Germinal center (tissue), 1 donor: ENCODE measurements at places on chromosomes 3 and 15.

DNA sequence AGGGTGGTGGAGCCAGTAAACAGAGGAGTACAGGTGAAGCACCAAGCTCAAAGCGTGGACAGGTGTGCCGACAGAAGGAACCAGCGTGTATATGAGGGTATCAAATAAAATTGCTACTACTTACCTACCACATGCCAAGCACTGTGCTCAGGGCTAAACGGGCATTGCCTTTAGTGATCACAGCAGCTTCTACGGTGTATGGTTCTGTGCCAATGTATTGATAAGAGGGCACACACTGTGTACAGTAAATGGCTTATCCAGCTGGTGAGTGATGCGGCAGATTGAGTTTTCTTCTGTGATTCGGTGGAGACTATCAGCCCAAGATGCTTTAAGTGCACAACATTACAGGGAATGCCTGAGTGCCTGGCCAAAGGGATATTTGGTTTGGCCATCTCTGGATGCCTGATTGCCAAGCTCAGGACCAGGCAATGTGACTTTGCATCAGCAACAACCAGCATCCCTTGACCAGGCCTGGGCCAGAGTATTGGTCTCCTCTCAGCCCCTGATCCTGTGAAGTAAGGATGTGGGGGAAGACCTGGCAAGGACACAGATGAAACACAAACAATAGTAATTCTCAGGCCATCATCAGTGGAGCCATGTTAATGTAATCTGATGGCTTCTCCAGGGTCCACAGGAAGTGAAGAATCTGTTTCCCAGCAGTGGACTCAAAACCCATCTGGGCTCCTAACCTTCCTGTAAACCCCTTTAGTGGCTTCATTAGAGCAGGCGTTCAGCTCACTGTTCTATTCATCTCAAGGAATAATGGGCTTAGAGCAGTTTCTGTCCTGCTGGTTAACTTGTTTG is 14.1 kb downstream of the STARD5 start:
- DNase-seq, result no peak

DNA sequence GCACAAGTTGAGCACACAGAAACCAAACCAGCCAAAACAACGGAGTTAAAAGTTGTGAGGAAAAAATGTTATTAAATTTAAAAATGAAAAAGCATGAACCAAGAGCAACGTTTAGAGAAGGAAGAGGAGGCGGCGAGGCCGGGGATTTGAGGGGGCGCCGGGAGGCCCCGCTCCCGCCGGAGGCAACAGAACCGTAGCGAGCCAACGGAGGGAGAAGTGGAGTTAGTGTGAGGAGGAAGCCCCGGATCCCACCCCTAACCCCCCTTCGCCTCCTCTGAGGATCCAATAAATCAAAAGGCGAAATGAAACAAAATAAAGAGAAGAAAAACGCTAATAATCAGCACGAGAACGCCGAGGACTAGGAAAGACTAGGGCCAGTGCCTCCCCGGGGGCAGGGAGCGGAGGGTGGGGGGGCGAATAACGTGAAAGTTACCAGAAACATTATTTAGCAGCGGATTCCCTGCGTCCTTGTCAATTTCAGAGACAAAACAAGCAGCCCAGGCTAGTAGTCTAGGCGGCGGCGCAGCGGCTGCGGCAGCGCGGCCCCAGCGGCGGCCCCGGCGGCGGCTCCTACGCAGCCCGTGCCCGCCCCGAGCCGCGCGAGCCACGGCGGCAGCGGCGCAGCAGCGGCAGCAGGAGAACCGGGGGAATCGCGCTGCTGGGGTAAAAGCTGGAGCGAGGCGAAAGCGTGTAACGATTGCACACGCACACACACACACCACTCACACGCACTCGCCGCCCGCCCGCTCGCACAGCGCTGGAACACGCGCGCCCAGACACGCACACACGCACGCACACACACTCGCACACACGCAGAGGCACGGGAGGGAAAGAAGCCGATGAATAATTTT is 1.7 kb downstream of the MEIS2 start:
- DNase-seq, result peak; percentile 58

DNA sequence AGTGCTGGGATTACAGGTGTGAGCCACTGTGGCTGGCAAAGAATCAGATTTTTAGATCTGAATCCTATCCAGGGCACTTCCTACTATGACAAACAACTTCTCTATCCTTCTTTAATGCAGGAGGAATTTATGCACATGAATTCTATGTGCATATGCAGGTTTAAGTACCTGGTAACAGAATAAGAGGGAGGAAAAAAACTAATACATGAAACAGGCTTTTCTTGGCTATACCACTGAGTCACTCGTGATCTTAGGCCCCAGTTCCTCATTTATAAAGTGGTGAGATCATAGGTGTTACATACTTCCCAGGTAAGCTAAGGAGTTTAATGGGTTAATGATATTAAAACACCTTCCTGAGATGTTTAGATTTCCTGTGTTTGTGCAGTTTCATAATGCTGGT is 108.2 kb downstream of the TP63 start:
- DNase-seq, result no peak

- peak; percentile 92 for DNase-seq
Observed at GRCh38 chr3:42880601-42881451, 5.1 kb upstream of the CYP8B1 start.

DNA sequence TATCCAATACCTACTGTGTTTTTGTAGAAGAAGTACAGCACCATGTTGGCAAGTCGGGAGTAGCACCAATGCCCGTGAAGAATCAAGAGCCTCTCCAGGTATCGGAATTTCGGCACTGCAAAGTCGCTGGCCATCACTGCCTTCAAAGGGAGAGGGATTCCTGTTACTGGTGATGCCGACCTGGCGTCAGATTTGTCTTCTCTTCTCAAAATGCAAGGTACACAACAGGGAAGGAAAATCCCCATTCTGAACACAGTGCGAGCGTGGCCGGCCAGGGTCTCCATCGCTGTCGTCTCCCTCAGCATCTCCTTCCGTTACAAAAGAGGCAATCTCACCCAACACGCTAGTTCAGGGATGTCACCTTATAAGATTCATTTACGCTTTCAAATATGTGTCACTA is 175.4 kb downstream of the ATP10A start:
- DNase-seq, result no peak

DNA sequence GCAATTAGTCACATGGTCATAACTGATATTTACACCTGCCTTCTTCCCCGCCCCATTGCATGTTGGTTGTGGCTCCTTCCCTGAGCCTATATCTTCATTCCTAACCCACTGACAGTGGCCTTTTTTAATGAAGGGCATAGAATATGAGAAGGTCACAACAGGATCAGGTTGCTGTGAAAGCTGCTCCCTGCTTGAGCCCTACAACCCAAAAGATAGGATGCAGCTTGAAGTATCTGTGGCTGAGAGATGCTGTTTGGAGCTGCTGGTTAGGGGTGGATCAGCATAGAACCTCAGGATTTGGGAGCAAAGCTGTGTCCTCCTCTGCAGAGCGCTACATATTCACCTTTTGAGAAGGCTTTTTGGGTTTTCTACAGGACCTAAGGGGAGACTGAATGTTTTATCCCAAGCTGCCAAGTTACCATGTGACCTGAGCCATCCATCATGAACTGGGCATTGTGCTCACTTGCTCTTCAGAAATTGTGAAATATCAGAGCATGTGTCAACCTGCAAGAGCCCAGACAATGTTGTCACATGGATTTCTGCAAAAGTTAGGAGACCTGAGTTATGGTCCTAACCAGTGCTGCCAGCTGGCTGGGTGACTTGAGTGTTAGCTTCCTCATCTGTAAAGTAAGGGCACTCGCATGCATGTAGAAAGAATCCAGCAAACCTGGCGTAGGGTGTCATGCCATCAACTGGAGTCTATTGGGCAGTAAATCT is 49.8 kb upstream of the ARL8B start:
- DNase-seq, result no peak

DNA sequence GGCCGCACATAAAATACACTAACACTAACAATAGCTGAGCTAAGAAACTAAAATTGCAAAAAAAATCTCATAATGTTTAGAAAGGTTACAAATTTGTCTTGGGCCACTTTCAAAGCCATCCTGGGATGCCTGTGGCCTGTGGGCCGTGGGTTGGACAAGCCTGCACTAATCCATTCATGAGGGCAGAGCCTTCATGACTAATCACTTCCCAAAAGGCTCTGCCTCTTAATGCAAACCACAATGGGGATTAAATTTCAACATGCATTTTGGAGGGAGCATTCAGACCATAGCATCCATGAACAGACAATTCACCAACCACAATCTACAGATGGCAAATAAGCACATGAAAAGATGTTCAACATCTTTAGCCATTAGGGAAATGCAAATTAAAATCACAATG is 128.2 kb downstream of the SUCLG2 start:
- DNase-seq, result no peak

- DNase-seq, result no peak
Observed at GRCh38 chr15:69522361-69522760, 69.7 kb downstream of the RPLP1 start.

- no peak for DNase-seq
Observed at GRCh38 chr15:95470997-95471689, 859.4 kb upstream of the NR2F2 start.

DNA sequence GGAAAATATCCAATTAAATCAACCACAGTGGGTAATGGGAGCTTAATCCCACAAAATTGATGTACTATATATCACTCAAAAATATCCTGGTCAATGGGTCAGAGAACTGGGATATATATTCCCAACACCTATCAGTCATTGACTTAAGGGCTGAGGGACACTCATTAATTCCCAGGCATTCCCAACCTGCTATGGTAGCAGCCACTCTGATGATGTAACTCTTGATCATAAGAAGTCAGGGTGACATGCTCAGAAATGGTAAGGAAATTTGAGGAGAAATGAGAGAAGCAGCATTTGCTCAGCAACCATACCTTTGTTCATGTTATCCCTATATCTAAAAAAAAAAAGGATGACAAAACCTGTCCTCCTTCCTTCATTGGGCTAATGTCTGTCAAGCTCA is 3.1 kb upstream of the PLOD2 start:
- no peak for DNase-seq

GRCh38 chr3:128922804-128923459 is 43.5 kb downstream of the ACAD9 start:
- no peak for DNase-seq

- DNase-seq, result no peak
Observed at GRCh38 chr3:22933051-22933840, 269.9 kb upstream of the UBE2E2 start.

DNA sequence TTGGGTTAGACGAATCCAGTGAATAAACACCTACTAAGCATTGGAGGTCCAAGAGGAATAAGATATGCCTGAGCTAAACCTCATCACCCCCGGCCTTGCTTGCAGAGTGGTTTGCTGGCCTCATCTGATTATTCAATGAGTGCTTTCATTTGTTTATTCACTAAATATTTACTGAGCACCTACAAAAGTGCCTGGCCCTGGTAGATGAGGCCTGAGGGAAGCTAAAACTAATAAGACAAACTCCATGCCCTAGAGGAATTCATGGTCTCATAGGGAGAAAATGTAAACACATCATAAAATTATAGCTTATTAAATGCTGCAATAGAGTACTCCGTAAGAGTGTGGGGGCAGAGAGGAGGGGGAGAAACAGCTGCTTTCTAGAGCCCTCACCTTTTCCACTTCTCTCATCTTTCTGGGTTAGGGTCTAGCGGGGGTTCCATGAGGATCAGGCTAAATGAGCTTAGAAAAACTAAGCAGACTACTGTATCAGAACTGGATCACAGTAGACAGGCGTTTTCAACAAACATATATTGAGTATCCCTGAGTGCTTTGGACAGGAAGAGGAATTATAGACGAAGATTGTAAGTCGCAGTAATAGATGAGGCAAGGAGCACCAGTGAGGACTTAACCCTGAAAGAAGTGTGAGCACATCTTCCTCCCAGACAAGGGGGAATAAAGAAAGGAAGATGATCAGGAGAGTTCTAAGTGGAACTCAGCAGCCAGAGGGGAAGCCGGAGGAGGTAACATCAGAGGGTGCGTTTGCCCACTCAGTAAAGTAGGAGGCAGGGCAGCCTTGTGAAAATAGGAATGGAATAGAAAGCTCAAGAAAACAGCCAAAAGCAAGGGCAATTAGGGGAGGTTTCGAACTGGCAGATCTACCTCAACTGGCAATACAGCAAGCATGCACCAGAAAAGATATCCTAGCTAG is 31.5 kb upstream of the LAMP3 start:
- no peak for DNase-seq

DNA sequence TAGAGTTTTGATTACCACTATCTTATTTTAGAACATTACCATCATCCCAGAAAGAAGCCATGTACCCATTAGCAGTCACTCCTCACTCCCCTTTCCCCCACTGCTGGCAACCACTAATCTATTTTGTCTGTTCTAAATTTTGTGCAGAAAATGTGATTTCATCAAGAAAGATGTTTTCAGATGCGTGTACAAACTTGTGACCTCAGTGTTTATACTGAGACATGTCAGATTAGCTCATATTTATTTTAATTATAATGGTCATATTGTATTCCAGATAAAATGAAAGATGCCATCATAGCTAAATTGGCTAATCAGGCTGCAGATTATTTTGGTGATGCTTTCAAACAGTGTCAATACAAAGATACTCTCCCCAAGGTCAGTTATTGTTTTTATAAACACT is 27.8 kb downstream of the PDCD6IP start:
- no peak for DNase-seq

- no peak for DNase-seq
Observed at GRCh38 chr3:177474652-177475355, 277.5 kb upstream of the TBL1XR1 start.

DNA sequence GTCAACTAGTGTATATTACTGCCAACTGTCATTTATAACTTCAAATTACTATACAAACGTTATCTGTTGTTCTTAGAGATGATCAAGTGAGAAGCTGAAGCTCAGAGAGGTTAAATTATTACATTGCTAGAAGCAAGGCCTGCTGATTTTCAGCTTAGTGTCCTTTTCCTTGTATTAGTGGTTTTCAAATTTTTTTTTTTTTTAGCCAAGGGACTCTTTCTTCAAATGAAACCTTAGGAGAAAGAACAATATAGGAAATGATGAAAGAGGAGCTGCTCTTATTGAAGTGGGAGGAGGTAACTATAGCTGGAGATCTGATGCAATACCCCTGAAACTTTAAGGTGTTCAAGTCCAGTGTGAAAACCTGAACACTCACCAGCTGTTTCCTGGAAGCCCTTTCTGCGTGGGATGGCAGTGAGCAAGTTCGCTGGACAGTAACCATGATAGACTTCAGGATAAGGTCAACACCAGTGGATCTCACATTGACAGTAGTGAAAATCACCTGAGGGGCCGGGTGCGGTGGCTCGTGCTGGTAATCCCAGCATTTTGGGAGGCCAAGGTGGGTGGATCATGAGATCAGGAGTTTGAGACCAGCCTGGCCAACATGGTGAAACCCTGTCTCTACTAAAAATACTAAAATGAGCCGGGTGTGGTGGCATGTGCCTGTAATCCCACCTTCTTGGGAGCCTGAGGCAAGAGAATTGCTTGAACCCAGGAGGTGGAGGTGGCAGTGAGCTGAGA is 376.2 kb downstream of the EDEM1 start:
- DNase-seq, result no peak

- DNase-seq, result no peak
Observed at GRCh38 chr3:72344236-72344635, 504.0 kb downstream of the SHQ1 start.

GRCh38 chr3:107816107-107816506 is 274.7 kb downstream of the CD47 start:
- DNase-seq, result no peak

GRCh38 chr3:1902416-1902815 is 196.2 kb upstream of the CNTN4 start:
- DNase-seq, result no peak

- no peak for DNase-seq
Observed at GRCh38 chr15:57662091-57662744, 44.3 kb upstream of the POLR2M start.
